BJ (cell line): ENCODE measurements at places on chromosomes 7 and 10.

- no peak for DNase-seq
Measured at GRCh38 chr7:154427533-154427932, 375.3 kb downstream of the DPP6 start.

DNA sequence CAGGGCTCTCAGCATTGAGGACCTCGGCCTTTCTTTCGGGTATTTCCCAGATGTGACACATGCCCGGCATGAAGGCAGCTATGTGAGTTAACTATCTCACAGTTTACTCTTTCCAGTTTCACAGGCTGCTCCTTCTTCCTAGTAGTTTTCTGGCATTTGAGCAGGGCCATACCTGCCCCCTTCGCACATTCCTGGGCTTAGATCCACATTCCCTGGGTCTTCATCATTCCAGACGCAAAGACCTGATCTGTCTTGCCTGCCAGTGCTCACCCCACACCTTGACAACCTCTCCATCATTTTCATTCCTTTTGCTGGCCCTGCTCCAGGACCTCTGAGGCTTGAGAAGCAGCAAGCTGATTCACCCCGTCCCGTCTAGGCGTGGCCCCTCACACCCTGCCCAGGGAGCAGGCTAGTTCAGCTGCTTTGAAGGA is 227.5 kb downstream of the WDR11 start:
- DNase-seq = no peak

DNA sequence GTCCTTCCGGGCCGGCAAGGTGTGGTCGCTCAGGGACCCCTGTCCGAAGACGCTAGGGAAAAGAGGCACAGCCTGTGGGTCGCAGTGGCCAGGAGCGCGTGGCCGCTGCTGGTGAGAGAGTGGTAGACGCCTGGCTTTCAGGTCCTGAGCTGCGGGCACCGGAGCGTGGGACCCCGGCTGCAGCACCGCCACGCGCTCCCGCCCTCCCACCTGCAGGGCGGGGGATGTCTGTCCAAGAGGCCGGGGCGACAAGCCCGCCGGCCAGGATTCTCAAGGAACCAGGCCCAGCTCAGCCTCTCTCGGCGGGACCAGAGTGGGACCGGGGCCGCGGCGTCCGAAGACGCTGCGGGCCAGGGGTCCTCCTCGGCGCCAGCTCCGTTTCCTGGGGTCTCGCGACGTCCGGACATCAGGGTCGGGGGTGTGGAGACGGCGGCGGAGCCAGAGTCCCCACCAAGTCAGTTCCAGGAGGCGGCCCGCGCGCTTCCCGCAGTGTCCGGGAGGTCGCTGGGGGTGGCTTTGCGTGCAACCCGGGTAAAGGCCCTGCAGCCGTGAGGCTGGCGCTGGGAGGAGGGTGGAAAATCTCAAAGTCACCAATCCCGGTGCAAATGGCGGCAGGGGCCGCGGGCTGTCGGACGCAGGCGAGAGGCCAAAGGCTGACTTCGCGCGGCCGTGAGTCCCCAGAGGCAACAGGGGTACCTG is 5.5 kb downstream of the ZNF503 start:
- DNase-seq = no peak

DNA sequence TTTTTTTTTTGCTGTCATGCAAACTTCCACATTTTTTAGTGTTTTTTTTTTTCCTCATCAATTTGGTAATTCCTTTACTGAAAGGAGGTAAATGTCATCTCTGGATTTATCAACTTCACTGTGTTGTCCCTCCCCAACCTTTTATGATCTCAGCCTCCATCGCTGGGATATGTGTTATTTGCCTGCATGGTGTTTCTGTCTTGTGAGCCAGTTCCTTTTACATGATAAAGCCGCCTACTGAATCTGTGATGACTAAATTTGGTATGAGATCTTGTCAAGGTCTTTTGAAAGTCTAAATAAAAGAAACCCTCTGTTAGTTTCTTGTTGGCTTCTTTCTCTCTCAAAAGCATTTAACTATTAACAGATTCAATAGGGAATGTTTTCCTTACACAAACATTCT is 39.3 kb downstream of the TAS2R41 start:
- no peak for DNase-seq

GRCh38 chr7:148500978-148501377 is 89.6 kb upstream of the C7orf33 start:
- no peak for DNase-seq
